ENCODE measurements at places on chromosomes 2 and 18. TPM values are rescaled to one million over a fixed set of nuclear protein-coding genes. Genes with fewer than 3 reads are reported as not detected.

The PRSS56 gene
- not detected for total RNA-seq

The CHRND gene
- not detected for total RNA-seq

The EPAS1 gene
- 0.97 TPM for total RNA-seq

The TSPYL6 gene
- not detected for total RNA-seq
